Stimulated activated CD8-positive, alpha-beta memory T cell treated with anti-CD3 and anti-CD28 coated beads, Interleukin-2, amount 100 ng/mL, for 48 hours (primary cell): ENCODE measurements at places on chromosomes 4 and X.

GRCh38 chr4:154467886-154468285 lies 23.7 kb downstream of the DCHS2 start:
- DNase-seq: no peak

DNA sequence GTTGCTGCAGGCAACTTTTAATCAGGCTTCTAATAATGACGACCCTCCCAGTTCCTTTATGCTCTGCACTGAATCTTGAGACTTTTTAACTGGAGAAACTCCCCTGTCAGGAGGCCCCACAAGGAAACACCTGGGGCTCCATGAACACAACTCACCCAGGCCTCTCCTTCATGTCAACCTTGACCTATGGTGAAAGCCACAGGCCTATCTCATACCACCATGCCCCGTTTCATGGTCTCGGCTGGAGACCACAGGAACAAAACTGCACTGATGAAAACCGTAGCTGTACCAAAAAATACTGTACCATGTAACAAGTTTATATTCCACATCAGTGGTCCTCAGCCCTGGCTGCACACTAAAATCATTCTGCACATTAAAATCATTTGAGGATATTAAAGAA lies 57.0 kb downstream of the ZNF827 start:
- no peak for DNase-seq

DNA sequence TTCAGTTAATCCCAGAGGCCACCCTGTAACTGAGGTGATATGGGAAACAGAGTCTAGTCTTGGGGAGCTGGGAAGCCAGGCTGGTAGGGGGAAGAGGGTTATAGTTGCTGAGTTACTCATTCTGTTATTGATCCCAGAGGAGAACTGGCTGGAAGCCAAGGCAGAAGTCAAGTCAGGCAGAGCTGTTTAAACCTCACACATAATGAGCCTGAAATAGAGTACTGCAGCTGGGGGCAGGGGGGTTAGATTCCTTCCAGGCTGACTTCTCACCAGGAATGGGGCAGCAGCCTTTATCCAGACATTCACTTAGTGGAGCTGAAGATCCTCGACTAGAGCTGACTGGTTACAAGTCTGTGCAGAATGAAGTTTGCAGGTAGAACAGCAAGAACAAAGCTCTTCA lies 144.9 kb downstream of the C4orf33 start:
- DNase-seq: no peak

- DNase-seq: no peak
Observed at GRCh38 chr4:138298431-138298830, 56.3 kb upstream of the SLC7A11 start.

GRCh38 chrX:69844636-69845035 lies 205.1 kb downstream of the AWAT2 start:
- no peak for DNase-seq

GRCh38 chrX:1105671-1106419 lies 106.6 kb downstream of the CRLF2 start:
- no peak for DNase-seq

DNA sequence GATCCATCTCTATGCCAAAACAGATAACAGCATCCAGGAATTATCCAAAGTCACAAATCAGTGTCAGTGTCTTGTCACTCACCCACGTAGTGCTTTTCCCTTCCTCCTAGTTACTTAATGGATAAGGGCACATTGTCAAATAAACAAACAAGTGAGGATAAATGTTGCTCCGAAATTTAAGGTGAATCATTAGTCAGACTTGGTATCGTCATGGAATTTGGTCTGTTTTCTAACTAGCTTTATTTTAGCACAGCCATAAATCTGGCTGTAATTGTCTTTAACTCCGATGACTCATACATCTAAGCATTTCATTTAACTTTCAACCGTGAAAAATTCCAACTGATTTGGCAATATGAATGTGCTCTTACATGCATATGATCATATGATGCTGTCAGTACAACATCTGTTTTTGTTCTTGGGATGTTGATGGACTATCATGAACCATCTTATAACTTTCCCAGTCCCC lies 83.3 kb downstream of the SNCA start:
- no peak for DNase-seq
